ENCODE measurements at places on chromosomes 4 and X.

- DNase-seq, result no peak
These were observed 33.0 kb downstream of the GRIA3 start for GRCh38 chrX:123217077-123217476.

DNA sequence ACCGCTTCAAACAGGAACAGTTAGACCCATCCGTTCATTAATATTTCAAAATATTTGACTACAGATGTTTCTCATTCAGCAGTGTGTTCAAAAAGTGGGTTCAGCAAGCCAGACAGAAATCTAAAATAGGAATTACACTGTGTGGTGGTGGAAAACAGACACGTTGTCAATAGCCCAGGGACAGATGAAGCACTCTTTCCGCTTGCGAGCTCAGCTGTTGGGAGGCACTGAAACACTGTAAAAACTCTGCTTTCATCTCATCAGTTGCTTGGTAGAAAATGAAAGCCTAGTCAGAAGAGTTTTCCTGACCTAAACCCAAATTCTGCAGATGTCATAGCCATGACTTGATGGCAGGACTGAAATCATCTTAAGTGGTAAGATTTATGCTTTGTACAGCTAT, 38.5 kb downstream of the LRP2BP start:
- DNase-seq, result no peak

DNA sequence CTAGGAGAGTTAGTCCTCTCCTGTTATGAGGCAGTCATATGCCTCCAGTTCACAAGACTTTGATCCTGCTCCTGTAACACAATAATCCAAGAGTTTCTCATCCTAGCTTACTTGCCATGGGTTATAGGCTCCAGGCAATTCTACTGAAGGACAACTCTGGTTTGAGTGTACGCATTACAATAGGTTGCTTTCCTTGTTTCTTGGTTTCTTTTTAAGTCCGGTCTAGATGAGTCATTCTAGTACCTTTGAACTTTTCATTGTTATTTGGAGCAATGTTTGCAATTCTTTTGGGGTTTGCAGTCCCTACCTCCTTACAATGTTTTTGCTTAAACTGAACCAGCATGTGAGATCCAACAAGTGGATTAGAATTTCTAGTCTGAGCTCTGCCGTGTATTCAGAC, 109.1 kb downstream of the ANAPC4 start:
- DNase-seq, result no peak

DNA sequence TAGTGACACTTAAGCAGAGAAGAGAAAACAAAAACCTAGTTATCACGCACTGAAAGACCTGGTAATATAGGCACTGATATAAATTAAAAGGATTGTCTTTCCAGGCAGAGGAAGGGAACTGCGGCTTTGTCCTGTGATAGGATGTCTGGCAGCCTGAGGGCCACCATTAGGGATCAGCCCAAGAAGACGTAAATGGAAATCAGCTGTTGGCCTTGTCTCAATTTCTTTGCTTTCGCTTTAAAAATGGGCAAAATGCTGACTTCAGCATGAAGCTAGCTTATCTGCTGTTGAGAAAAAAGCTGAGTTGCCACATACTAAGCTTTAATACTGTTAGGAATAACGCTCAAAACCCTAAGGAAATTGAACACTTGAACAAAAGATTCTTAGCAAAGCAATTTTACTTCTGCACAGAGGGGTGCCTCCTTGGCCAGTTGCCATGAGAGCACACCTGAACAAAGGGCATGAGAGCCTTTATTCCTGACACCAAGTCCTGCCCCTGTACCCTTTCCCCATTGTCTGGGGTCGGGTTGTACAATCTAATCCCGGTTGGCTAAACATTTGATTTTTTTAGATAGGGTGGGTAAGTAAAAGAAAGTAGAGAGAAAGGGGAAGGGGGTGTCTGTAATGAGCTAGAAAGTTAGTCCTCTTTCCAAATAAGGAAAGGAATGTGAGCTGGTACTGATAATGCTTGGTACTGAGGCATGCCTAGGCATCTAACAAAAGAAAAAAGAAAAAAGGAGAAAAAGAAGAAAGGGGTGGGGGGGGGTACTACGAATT, 85.1 kb upstream of the UCP1 start:
- DNase-seq, result no peak

- DNase-seq, result no peak
These were observed 16.3 kb upstream of the DDX3X start for GRCh38 chrX:41317477-41318208.

- no peak for DNase-seq
These were observed 48.2 kb upstream of the KLF3 start for GRCh38 chr4:38615847-38616246.

DNA sequence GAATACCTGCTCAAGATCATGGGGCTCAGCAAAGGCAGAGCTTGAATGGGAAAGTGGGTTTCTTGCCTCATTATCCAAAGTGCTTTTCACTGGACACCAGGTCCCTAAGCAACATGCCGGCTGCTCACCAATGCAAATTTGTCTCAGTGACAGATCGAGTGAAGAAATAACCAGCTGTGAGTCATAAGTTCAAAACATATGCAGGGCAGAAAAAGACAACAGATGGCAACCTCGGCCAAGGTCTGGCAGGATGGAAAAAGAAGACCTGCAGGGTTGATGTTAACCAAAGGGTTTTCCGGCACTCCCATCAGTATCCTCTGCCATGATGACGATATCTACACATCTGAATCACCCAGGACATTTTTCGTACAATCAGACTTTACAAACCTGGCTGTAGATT, 124.1 kb downstream of the AFAP1 start:
- no peak for DNase-seq

- peak; percentile 28 for DNase-seq
These were observed 24.2 kb upstream of the GDPD2 start for GRCh38 chrX:70398899-70399298.

- no peak for DNase-seq
These were observed 220.8 kb downstream of the SHROOM3 start for GRCh38 chr4:76655566-76656479.

DNA sequence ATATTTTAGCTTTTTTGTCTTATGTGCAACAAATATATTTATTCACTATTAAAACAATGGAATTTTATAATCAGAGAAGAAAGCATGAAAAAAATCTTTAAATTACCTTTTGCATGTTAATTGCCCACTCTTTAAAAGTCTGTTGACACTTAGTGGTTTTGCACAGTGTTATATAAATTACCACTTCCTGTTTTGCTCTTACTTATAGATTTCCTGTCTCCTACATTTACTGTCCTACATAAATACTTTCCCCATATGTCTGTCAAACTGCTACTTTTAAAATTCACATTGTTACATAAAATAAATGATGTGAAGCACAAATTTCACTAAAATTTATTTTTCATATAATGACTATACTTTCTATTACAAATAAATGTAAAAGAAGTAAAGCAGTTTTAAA, 161.1 kb upstream of the NDST4 start:
- DNase-seq, result no peak

DNA sequence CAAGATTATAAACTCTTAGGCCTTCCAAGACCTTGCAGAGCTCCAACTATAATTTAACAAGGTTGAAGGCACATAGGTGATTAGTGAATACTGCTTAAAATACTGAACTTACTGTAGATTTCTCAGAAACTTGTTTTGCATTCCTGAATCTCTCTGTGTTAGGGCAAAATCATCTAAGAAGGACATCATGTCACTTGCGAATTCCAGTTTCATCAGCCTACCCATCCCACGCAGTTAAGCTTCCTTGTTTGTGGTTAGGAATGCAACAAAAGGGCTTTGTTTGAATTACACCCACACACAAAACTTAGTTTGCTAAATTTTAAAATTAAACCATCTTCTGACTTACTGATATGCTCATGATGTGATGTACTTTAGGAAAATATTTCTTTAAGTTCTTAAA, 174.0 kb downstream of the SOWAHB start:
- DNase-seq, result no peak

- DNase-seq, result no peak
These were observed 10.1 kb upstream of the SAP30 start for GRCh38 chr4:173360587-173361221.

GRCh38 chr4:84493092-84493850, 5.8 kb downstream of the NKX6-1 start:
- no peak for DNase-seq

GRCh38 chr4:98539299-98539698, 119.1 kb downstream of the TSPAN5 start:
- DNase-seq, result no peak

DNA sequence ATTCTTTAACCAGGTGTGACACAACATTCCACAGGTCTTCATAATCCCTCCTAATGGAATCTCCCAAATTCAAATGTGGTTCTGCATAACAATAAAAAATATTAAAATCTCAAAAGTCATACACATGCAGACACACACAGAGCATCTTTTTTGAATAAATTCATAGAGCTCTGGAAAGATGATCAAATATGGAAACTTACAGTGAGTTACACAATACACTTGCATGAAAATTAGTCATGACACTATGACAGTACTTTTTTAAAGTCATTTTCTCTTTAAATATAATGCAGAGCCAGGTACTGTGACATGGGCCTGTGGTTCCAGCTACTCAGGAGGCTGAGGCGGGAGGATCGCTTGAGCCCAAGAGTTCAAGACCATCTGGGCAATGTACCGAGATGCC, 38.9 kb downstream of the DDX60L start:
- DNase-seq, result no peak

GRCh38 chr4:102246416-102246815, 98.9 kb downstream of the SLC39A8 start:
- no peak for DNase-seq

DNA sequence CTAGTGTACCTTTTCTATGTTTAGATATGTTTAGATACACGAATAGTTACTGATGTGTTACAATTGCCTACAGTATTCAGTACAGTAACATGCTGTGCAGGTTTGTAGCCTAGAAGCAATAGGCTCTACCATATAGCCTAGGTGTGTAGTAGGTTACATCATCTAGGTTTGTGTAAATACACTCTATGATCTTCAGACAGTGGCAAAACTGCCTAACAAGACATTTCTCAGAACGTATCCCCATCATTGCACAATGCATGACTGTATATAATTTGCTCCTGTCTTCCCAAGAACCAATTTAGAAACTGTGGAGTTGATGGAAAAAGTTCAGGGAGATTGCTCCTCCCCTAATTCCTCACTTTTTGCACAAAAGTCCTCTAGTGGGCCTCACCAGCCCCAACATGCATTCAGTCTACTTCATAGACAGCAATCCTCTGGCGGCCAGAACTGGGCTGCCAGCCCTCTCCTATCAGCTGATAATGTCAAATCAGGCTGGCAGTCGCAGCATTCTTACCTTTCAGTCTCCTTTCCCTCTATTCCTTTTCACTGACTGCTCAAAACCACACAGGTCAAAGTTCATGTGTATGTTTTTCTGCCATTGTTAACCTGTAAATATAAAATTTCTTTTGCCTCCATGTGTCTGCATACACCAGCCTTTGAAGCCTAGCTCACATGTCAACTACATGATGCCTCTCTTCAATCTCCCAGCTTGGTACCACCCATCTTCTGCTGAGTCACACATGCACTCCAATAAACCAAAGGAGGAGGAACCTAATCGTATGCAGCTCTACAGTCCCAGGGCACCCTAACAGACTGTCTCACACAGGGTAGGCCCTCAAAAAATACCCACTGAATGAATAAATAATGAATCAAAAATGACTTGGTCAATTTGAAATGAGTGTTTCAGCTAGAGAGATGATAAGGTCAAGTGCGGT, 32.0 kb downstream of the BCLAF3 start:
- no peak for DNase-seq

- DNase-seq, result no peak
These were observed 5.8 kb downstream of the MECP2 start for GRCh38 chrX:154091678-154092077.

DNA sequence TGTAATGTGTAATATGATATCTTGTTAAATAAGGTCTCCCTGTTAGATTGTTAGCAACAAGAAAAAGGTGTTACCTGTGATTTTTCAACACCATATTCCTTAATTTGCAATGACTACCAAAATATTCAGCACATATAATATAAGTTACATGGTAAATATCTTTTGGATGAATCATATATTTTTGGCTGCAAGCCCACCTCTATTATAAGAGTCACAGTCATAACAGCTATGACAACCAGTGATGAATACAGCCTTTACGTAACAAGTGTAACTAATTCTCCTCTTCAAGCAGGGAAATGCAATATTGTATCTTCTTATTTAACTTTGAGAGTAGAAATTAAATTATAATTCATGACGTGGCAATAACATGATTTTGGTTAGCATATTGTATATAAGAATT, 187.0 kb downstream of the NLGN4X start:
- no peak for DNase-seq

GRCh38 chr4:89871211-89871610, 23.4 kb upstream of the MMRN1 start:
- no peak for DNase-seq

DNA sequence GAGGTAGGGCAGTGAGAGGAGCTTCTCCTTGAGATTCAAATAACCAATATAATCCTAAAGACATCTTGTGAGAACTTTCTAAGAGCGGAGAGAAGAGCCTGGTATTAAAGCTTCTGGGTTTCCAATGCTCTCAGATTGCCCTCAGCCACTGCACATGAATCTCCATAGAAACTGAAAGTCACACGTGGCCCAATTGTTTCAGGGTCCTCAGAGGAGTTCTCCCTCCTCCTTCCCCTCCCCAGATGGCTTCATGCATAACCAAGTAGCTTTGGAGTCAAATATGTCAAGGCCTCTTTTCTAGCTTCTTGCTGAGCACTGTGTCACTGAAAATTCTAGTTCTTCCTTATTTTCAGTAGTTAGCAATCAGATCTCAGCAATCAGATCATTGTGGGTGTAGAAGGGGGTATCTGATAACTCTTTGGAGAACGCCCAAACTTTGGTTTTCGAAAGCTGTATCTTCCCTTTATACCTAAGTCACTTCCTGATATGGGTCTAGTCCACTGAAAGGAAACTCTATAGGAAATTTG, 2.2 kb downstream of the BTK start:
- DNase-seq, result no peak

DNA sequence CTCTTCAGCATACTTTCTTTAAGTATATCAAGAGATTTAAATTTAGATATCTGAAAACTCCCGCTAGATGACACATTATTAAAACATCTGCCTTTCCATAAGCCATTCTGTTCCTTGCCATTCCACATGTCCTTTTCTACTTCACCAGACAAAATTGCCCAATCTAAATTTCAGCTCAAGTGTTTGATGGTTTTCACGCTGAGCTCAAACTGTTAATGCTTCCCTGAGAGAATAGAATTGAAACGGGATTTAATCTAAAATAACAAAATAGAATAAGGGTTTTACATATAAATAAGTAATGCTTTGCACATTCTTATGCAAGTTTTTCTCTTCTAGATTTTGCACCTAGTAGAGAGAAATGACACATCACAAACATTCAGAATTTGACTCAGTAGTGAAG, 764.5 kb upstream of the TENM3 start:
- DNase-seq, result no peak

DNA sequence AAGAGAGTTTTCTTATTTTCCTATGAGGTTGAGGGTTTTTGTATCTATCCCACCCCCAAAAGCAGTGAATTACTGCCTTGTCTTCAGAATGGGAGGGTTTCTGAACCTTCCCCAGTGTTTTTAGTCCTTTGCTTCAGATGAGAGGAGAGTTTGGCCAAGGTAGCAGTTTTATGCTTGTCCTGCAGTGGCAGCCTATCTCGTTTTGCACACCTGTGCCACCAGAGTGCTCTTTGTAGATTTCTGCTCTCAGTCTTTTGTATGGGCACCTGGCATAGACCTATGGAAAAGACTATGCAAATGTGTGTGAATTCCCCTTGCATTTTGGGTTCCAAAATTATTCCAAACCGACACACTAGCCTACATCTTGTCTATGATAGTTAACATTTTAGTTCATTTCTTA, 5.8 kb downstream of the TBC1D19 start:
- no peak for DNase-seq

All from central memory CD8-positive, alpha-beta T cell (primary cell).